ENCODE measurements at places on chromosomes 7 and 10.

DNA sequence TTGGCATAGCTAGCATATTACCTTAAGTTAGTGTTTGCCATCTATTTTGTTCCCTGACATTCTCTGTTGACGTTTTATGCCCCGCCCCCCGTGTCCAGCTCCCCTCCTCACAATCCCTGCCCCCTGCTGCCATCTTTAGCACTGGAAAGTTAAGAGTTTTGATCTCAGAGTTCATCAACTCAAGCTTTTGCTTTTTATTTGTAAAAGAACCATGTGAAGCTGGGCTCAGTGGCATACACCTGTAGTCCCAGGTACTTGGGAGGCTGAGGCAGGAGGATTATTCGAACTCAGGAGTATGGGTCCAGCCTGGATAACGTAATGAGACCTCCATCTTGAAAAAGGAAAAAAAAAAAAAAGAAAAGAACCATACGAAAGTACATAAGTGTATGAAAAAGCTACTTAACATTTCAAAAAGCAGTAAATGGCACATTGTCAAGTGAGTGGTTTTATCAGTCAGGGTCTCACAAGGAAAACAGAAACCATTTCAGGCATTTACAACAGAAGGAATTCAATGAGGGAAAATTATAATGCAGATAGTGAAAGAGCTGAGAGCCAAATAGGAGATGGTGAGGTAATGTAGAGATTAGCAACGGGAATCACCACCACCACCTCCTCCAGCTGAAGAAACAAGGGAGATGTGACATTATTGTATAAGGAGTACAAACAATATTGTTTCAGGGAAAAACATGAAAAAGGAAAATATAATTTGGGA, 64.9 kb downstream of the MCU start:
- peak; percentile 13 for DNase-seq

- no peak for DNase-seq
Observed at GRCh38 chr10:119509909-119510451, 32.5 kb downstream of the RGS10 start.

DNA sequence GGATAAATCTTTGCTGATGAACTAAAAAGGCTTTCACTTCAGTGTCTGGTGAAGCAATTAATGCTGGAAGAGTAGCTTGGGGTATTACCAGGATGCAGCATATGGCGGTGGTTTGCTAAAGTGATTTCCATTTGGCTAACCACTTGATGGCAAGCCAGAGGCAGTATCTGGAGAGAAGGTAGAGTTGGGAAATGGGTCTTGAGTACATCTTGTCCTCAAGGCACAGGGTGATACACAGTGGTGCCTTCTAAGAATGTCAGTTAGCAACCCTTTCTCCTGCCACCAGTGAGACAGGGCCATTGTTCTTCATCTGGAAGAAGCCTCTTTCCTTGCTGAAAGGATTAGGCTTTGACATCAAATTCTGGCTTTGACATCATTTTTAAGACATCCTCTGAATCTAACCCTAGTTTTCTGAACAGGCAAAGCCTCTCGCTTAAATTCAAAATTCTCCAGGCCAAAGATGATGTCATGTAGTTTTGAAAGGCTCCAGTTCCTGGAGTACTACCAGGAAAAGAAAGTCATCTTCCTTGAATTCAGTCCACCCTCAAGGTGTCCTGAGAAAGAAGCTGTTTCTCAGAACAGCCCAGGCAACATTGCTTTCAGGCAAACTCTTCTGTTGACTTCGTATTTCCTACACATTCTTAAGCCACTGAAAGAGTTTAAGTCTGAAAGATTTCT, 162.4 kb downstream of the ARID5B start:
- no peak for DNase-seq

DNA sequence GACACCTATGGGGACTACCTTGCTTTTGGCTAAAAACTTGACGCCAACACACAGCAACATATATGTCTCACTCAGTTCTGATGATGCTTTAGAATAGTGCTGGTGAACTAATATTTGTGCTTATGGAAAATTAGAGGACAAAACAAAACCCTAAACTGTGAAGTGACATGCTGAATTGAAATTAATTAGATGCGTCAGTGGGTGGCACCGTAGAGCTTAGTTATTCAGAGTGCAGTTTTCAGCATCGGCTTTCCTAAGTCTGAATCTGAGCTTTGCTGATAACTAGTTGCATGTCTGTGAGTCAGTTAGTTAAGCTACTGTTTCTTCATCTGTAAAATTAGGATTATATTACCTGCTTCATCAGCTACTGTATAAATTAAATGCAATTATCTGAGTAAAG, 245.0 kb upstream of the SORCS1 start:
- DNase-seq, result no peak

DNA sequence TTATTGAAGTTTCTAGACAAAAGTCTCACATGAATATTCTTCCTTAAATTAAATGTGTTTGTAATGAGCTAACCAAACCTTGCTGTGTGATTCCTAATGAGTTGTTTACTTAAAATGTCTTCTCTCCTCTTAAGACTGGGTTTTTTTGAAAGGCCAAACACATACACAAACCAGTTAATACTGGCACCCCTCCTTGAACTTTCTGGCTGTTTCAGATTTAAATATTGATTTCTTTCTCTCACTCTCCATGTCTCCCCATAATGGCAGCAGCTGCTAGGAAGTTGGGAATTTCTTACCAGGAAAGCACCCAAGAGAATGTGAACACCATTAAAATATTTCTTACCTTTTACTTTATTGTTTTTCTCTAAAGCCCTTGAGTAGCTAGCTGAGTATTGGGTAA, 11.4 kb upstream of the PTN start:
- DNase-seq, result no peak

- DNase-seq, result no peak
Observed at GRCh38 chr10:70805619-70806215, 10.0 kb upstream of the SGPL1 start.

Data from brain pericyte (primary cell).